Cerebellar nuclear complex (tissue), 1 donor: ENCODE measurements at places on chromosomes 1 and 21.
A peak's percentile ranks its signal among the peaks of the same experiment; 100 is the strongest.

DNA sequence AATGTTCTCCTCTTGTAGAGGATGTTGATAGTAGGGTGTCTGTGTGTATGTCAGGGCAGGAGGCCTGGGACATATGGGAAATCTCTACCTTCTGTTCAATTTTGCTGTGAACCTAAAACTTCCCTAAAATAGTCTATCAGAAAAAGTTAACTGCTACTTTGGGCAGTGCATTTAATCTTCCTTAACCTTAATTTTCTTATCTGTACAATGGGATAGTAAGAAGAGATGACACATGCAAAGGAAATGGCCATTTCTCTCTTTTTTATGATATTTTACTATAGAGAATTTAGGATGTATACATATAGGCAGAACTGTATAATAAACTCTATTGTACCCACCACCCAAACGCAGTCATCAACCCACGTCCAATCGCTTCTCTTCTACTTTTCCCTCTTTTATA is 8.6 kb downstream of the AGO3 start:
- no peak for DNase-seq

DNA sequence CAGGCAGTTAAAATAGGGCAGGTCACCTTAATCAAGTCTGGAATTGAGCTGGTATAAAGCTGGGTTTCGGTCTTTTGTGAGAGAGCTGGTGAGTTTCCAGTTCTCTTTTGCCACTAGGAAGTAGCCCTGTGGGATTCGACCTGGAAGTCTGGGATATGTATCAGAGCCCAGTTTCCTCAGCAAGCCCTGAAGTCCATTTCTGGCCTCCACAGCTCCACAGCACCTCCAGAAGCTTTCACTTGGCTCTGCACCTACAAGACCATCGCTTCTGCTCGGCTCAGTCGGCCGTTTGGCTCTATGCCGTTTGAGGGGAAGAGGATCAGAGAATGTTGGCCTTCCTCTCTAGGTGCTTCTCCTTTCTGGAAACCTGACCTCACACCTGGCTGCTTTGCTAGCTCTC is 148.0 kb downstream of the GALNT2 start:
- peak; percentile 42 for DNase-seq

DNA sequence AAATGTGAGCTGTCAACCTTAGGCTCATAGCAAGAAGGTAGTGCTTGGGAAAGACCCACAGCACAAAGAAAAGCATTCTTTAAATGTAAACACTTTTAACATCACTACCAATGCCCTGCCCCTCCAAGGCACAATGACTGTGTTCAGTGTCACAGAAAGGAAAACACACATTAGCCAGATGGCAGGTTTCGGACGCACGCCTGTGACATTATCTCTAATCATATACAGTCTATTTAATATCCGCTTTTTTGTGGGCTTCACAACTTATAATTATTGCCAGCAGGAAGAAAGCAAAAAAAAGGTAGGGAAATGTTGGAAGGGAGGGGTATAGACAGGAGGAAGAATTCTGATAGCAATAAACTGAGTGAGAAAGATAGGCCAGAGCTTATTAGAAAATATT is 112.4 kb upstream of the BEND5 start:
- DNase-seq, result no peak

DNA sequence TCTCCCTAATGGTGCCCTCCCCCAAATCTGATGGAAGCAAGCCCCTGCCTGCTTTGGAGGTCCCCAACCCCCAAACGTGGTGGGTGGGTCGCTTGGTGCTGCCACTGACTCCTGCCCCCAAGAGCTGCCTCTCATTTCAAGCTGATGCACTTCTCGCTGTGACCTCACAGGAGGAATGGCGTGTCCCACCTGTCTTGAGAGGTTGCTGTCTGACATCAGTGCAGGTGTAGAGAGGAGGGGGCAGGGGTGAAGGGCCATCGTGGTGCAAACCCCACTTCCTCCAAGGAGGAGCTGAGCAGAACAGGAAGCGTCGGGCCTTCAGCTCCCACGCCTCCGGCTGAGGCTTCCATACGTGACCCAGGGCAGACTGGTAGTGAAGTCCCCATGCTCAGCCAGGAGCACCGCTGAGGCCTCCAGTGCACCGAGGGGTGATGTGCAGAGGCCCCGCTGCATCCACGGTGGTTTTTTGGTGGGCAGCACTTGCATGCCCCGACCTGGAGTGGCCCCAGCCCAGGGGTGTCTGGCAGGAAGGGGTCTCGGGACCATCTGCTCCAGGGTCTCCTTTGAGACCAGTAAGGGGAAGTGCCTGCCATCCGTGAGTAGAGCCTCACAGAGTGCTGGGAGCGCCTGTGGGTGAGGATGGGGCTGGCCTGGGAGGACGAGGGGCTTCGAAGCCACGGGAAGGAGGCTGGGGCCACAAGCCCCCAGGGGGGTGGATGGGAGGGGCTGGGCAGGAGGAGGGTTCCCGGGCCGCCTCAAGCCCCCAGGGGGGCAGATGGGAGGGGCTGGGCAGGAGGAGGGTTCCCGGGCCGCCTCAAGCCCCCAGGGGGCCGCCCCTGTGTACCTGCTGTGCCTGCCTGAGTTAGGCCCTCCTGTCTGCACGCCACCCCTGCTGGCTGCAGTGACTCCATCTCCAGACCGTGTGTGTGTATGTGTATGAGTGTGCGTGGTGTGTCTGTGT is 39.8 kb downstream of the WDR4 start:
- no peak for DNase-seq

- no peak for DNase-seq
Observed at GRCh38 chr1:151907363-151908139, 1.8 kb downstream of the THEM4 start.

DNA sequence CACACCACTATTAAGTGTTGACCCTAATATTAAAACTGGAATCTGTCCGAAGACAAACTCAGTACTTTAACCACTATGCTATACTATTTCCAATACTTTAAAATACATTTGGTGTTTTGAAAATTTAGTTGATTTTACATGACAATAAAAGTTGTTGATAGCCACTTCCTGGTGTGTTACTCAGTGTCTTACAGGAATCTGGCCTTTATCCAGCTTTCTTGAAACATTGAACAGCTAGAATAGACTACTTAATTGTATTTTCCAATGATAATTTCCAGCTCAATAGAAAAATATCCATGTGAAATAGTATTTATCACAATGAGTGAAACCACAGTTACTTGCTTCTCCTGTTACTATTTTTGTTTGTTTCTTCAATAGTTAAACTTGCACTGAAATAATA is 369.6 kb upstream of the ADGRL4 start:
- DNase-seq, result no peak

- no peak for DNase-seq
Observed at GRCh38 chr1:235024711-235025421, 103.8 kb downstream of the TOMM20 start.

DNA sequence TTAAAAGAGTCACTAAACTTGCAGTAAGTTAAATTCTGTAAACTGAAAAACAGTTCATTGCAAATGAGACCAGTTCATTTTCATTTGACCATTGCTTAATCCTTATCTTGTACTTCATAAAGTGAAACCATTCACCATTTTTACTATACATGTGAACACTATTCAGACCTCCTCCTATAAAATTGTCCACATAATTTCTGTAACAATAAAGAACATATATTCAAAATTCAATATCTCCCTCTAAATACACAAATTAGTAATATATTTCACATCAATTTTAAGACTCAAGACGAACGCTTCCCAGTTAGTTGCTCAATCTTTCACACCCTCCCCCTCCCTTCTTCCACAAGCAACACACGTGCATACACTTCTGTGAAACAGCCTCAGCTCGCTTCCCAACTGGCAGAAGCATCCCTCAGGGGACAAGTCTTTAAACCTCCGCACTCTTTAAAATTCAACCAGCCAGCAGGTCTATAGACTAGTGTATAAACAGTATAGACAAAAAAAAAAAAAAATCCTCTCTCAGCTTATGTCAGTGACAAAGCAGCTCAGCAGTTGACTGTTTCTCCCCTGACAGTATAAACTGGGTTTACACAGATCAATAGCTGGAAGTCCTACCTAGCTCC is 99.6 kb downstream of the DENND1B start:
- no peak for DNase-seq

DNA sequence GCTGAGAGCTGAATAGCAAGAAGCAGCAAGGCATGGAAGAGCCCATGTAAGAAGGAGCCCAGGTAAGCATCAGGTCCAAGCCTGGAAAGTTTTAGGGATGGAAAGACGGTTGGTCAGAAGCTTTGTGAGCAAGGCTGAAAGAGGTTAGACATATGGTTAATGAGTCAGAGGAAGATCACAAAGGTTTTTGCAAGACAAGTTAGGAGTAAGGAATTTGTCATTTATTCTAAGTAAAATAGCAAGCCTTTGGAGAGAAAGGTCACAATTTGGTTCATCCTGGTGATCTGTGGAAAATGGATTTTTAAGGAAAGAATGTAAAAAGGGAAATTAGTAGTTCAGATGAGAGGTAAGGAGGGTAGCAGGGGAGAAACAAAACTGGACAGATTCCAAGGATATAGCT is 106.7 kb downstream of the DPYD start:
- DNase-seq, result no peak

DNA sequence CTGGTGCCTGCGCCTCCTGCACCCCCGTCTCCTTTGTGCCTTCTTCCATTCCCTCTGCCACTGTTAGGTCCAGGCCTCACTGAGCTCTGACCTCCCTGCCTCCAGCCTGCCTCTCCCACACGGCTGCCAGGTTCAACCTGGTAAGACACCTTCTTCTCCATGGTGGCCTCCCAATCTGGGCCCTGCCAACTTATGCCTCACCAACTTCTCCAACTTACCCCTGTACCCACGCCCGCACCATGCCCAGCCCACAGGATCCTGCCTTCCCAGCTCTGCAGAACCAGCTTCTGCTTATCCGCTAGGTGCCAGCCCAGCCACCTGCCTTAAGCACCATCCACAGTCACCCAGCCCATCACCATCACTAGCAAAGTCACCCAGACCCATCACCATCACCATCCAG is 37.2 kb downstream of the PDE9A start:
- no peak for DNase-seq

DNA sequence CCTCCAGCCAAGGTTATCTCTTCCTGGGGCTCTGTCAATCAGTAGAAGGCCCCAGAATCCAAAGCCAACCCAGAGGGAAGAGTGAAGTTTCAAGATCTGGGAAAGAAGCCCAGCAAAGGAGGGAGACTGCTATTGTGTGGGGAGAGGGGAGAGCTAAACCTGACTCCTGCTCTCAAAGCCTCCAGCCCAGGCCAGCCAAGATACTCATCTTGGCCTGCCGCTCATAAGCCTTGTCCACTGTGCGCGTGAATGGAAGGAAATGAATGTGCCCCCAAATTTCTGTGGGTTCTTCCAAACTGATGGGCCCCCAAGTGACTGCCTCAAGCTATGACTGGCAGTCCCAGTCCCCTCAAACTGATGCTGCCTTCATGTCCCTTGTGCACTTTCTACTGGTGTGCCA is 2.0 kb downstream of the PLXNA2 start:
- DNase-seq, result no peak

GRCh38 chr1:106224426-106224825 is 832.0 kb upstream of the PRMT6 start:
- no peak for DNase-seq

DNA sequence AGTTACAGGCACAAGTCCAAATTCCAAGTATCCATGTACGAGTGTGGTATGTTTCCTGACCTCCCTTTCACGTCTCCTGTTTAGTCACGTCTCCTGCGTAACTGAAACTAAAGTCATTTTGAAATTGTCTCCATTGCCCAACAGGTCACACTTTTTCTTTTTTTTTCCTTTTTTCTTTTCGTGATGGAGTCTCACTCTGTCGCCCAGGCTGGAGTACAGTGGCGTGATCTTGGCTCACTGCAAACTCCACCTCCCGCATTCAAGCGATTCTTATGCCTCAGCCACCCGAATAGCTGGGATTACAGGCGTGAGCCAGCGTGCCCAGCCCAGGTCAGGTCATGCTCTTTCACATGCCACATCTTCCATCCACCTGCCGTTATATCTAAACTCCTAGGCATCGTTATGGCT is 38.2 kb downstream of the L1TD1 start:
- DNase-seq, result no peak
